ENCODE measurements at places on chromosomes 1 and 21. TPM values are rescaled to one million over a fixed set of nuclear protein-coding genes. Genes with fewer than 3 reads are reported as not detected.

Gene BMP8A
- 1.2 TPM for total RNA-seq

Gene SPTA1
- 0.09 TPM for total RNA-seq

Gene CDC42BPA
- 25.2 TPM for total RNA-seq

Gene ASTN1
- total RNA-seq: 5.0 TPM

GRCh38 chr1:239717097-239717917, 330.9 kb downstream of the CHRM3 start:
- no peak overlapping the region for H3K4me3 ChIP-seq
- no peak overlapping the region for H3K27ac ChIP-seq
- DNase-seq: no peak
- H3K4me1 ChIP-seq: peaks cover 15% of the 10 kb centered on the region
- H3K36me3 ChIP-seq: no peaks in the 10 kb centered on the region

DNA sequence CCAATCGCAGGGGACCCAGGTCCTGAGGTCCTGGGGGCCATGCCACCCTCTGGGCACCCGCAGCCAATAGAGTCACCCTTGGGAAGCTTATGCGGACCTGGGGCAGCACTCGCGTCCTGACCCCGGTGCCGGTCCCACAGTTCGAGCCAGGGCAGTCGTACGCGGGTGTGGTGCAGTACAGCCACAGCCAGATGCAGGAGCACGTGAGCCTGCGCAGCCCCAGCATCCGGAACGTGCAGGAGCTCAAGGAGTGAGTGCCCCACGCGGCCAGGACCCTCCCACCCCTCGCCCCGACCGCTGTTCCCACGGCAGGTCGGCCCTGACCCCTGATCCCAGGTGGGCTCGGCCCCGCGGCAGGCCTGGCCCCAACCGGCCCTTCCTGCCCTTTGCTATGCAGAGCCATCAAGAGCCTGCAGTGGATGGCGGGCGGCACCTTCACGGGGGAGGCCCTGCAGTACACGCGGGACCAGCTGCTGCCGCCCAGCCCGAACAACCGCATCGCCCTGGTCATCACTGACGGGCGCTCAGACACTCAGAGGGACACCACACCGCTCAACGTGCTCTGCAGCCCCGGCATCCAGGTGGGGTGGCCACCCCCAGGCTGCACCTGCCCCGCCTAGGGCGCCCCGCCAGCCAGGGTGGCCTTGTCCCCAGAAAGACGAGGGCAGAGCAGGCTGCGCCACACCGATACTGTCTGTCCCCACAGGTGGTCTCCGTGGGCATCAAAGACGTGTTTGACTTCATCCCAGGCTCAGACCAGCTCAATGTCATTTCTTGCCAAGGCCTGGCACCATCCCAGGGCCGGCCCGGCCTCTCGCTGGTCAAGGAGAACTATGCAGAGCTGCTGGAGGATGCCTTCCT, 20.5 kb downstream of the COL6A1 start:
- peaks cover 20% of the 10 kb centered on the region for H3K36me3 ChIP-seq
- no peaks in the 10 kb centered on the region for H3K27me3 ChIP-seq
- H3K4me3 ChIP-seq: no peak overlapping the region
- no peak overlapping the region for H3K27ac ChIP-seq
- DNase-seq: peak; percentile 11
- no peaks in the 10 kb centered on the region for H3K4me1 ChIP-seq

Gene AKT3
- total RNA-seq: 38.5 TPM

Gene CYYR1
- 29.3 TPM for total RNA-seq

DNA sequence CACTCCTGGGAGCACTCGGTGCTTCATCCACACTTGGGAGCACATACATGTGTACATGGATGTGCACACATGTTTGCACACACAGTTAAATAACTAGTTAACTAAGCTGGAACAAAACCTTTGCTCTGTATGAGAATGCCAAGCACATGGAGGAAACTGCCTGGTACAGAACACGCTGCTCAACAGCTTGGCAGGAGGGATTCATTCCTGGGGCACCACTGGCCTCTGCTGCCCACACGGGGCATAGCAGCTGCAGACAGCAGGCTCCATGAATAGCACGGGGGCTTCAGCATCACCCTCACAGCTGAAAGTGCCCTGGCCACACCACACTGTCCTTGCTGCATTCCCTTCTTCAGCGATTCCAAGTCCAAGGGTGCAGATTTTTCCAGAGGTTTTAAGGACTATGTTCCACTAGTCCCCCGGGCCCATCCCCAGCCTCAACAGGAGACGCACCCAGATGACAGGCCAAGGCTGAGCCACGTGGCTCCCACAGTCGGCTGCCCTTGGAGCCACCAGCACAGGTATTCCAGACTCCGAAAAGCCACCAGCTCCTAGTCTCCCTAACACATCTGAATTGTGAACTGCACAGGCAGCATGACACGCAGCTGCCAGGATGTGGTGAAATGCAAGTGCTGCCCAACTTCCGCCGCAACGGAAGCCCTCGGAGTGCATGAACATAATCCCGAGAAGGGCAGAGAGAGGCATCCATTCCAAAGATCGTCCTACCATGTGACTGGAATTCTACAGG, 16.9 kb downstream of the NPHP4 start:
- H3K4me3 ChIP-seq: no peak overlapping the region
- no peaks in the 10 kb centered on the region for H3K27me3 ChIP-seq
- DNase-seq: peak; percentile 63
- H3K4me1 ChIP-seq: peaks cover 12% of the 10 kb centered on the region

DNA sequence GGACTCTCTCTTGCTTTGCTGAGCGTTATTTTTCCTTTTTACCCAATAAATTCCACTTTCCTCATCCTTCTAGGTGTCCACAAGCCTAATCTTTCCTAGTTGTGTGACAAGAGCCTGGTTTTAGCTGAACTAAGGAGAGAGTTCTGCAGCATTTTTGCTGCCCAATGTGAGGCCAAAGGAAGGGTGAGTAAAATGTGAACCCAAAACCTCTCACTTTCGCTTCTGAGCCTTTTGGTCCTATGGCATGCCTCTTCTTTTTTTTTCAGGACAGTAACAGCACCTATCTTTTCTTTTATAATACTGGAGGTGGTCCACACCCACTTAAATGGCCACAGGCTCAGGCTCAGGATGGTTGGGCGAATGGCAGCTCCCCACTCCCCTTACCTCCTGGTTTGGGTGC, 111.1 kb downstream of the COP1 start:
- no peaks in the 10 kb centered on the region for H3K4me1 ChIP-seq
- peaks cover 58% of the 10 kb centered on the region for H3K36me3 ChIP-seq
- no peak for DNase-seq

Data from WTC11 (cell line).